ENCODE measurements at places on chromosomes 5 and 9.

- DNase-seq: no peak
Measured at GRCh38 chr9:120592210-120592609, 12.2 kb upstream of the CDK5RAP2 start.

DNA sequence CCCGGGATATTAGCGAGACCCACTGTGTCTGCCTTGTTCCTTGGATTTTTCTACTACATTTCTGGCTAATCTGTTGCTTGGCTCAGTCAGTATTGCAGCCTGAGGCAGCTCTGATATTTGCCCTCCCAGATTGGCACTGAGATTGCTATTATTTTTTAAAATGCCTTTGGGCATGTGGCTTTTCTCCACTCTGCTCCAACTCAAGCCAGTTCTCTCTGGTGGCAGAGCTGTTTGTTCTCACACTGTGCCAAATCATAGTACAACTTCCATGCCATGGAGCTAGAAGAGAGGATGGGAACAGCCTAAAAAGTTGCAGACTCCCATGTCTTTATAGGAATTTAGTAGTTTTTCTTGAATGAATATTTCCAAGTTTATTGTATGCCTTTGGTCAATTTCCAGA, 155.9 kb upstream of the ATP10B start:
- no peak for DNase-seq

- DNase-seq: no peak
Measured at GRCh38 chr5:56876327-56876726, 33.1 kb upstream of the SETD9 start.

GRCh38 chr5:73525606-73526203, 27.5 kb downstream of the BTF3 start:
- DNase-seq: no peak

- DNase-seq: no peak
Measured at GRCh38 chr5:56253126-56253525, 20.0 kb upstream of the ANKRD55 start.

GRCh38 chr9:26169708-26170107, 491.5 kb upstream of the TUSC1 start:
- DNase-seq: no peak

- DNase-seq: no peak
Measured at GRCh38 chr5:143977891-143978461, 166.0 kb downstream of the HMHB1 start.

DNA sequence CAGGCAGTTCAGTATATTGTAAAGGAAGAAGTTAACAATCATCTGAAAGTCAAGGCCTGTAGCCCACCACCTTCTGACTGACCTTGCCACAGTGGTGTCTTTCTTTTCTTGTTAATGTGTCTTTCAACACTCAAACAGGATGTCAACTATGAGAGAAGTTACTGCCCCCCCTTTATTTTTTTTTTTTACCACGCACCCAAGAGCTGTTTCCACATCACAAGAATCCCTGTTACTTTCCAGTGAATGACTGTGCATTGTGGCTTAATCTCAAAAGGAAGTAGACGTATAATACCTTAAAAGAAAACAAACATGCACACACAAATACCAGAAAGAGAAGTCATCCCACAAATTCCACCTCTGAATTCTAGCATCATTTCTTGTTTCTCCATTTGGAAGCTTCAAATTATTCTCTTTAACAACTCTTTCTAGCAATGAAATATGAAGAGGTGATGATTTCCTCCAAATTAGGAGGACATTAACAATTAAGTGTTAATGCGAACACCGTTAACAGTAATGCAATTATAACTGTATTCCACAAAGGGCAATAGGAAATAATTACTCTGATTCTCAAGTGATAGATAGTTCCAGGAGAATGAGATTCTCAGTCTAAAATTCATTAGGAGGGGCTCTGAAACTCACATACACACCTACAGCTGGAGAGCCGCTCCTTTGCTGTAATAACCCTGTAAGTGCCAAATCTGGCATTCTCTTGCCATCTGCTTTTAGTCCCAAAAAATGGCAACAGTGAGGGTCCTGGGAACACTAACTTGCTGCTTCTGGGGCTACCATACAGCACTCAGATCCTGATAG, 201.0 kb downstream of the EFNA5 start:
- DNase-seq: no peak

DNA sequence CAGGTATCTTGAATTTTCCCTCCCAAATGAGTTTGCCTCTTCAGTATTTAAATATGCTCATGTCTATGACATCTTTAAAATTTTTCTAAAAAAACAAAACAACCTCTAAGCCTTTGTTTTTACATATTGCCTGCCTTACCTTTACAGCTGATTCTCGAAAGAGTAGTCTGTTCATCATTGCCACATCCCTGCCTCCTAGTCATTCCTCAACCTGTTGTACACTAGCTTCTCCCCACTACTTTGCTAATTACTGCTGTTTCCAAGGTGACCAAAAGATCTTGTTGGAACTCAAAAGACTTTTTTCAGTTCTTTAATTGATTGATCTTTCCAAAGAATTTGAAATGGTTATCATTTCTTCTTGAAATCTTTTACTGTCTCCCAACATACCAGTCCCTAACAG, 1.9 kb upstream of the NADK2 start:
- no peak for DNase-seq

DNA sequence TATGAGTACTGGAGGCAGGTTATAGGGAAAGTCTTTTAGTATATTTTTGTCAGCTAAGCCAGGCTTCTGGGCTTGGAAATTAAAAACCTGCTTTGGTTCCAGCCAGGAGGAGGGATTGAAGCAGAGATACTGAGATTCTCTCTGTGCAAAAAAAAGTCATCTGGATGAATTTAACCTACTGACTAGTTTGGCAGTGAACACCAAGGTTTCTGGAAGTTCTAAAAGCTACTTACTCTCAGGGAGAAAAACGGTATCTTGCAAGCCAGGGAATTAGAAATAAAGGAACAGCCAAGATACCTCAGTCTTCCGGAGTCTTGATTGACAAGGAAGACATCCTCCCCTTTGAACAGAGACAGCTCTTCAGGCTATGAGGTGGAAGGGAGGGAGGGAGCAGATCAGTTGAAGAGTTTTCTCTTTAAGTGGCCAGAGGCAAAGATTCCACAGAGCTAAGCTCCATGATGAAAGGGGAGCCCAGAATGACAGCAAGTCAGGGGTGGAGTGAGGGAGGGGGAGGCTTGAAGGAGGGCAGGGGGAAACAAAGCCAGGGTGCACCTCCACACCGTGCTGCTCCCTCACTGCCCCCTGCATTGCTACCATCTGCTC, 8.3 kb upstream of the ZBTB34 start:
- DNase-seq: no peak

- no peak for DNase-seq
Measured at GRCh38 chr9:131266266-131267229, 9.8 kb downstream of the FAM78A start.

GRCh38 chr5:11452852-11453251, 451.4 kb downstream of the CTNND2 start:
- DNase-seq: no peak

DNA sequence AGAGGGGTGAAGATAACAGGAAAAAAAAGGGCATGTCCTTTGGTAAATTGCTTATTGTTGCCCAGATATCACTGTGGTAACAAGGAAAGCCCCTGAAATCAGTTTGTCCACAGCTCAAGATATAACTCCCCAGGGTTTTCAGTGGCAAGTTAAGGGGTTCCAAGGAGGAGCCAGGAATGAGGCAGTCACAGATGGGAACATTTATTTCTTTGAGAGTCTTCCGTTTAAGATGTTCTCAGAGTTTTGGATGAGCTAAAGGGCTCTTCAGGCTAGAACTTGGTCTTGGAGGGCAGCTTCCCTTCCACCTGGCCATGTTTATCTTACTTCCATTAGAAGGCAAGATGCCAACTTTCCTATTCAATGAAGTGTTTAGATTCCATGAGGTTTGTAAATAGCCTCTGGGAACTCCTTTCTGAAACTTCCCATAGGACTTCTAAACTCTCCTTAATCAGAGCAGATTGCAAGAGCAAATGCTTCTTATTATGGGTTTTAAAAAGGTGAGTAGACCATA, 277.6 kb upstream of the TNC start:
- no peak for DNase-seq

DNA sequence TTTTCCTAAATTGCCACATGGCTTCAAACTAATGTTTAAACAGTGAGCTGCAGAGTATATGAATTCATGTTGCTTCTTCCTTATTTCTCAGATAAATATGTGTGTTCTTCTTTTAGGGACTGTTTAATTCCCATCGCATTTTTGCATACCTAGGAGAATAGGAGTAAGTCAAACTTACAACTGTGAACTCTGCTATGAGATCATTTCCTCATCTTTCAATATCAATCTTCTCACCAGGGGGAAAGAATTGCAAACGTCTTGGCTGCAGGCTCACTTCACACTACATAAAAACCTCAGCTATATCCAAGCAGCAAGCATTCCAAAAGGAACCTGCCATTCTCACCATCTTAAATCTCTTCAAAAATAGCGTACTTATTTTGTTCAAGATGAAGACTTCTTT, 271.0 kb downstream of the DNAH5 start:
- DNase-seq: no peak

- no peak for DNase-seq
Measured at GRCh38 chr5:176901260-176902101, 2.3 kb upstream of the HK3 start.

DNA sequence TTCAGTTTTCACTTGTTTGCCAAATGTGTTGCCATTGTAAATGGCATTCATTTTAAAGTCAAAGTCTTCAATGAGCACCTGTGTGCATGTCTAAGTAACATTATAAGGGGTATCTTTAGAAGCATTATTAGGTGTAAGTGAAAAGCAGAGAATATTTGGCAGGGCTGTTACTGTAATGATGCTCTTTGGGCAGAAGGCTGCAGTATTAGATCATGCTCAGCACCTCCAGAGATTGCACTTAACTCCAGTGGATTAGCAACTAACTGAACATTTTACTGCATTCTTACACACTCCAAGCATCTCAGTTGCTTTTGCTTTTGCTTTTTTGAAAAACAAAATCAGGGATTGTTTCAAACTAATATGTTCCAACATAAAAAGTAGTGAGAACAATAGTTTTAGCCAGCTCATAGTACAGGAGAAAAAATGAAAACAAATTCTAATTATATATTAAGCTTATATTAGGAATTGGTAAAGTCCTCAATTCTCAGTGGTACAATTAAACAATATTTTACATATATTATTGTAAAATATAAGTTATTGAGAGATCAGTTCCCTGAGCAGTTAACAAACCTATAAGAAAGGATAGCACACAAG, 1740.9 kb upstream of the CDH9 start:
- DNase-seq: no peak

DNA sequence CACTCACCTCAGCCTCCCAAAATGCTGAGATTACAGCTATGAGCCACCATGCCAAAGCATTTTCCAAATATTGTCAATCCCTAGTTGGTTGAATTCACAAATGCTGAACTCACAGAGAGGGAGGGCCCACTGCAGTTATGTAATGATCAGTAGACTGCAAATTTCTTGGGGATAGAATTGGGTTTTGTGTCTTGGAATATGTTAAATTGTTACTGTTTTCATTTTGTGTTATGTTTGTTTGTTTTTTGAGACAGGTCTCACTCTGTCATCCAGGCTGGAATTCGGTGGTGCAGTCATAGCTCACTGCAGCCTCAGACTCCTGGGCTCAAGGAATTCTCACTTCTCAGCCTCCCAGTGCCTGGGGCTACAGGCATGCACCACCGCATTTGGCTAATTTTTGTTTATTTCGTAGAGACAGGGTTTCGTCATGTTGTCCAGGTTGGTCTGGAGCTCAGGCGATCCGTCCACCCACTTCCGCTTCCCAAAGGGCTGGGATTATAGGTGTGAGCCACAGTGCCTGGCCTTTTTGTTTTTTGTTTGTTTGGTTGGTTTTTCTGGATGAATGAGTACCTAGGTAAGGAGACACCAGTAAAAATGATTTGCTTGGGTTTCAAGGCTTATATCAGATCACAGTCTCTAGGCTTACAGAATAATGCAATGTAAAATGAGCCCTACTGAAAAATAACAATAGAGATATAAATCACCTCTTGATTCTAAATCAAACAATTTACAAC, 31.5 kb upstream of the LMNB1 start:
- no peak for DNase-seq

- DNase-seq: no peak
Measured at GRCh38 chr5:73031839-73032238, 76.0 kb downstream of the FCHO2 start.

- DNase-seq: no peak
Measured at GRCh38 chr9:33781736-33782135, 13.6 kb upstream of the PRSS3 start.

- no peak for DNase-seq
Measured at GRCh38 chr5:179994583-179995323, 76.8 kb downstream of the RNF130 start.

- DNase-seq: no peak
Measured at GRCh38 chr5:73625944-73626811, at the start of gene ARHGEF28. Gene ARHGEF28, plus strand, starts transcription at chr5:73626196. Its CDS starts 58,656 bp downstream, at chr5:73684852.

DNA sequence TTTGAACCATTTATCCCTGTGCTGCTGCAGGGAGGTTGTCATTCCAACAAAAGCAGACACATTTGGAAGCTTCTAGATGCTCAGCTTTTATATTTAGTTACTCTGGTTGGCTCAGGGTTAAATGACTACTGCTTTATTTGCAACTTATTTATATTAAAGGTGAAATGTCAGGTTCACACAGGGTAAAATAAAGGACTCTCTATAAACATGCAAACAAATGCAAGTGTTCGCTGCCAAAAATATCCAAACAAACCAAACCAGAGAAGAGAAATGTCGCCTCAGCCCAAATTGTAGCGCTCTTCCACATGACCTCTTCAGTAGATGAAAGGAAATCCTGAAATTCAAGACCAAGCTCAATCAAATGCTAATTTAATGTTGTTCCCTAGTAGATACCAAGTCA, 57.0 kb upstream of the LIFR start:
- DNase-seq: no peak

DNA sequence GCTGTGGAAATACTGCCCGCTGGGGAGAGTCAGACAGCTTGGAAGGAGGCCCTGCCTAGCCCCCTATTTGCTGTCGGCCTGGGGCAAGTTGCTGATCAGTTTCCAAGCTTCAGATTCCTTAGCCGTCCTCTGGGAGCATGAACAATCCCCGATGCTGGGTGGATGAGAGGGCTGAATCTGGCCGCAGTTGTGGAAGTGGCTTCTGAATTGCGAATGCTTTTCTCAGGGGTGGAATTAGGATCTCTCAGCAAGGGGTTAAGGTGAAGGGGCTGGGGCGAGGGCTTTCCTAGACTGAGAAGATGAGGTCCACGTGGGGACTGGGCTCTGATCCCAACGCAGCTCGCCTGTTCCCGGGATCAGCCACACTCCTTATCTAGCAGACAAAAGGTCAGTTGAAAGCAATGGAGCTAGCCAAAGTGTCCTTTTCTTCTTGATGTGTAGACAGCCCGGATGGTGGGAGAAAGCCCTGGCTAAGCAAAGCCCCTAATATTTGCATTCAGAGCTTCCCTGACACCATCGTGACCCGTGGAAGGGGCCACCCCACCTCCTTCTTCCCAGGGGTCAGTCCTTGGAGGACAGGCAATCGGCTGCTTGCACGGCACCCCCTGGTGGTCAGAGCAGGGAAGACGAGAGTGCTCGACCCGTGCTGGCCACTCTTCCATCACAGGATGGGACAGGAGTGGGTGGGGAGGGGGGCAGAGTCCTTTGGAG, 54.9 kb downstream of the COL15A1 start:
- DNase-seq: no peak

DNA sequence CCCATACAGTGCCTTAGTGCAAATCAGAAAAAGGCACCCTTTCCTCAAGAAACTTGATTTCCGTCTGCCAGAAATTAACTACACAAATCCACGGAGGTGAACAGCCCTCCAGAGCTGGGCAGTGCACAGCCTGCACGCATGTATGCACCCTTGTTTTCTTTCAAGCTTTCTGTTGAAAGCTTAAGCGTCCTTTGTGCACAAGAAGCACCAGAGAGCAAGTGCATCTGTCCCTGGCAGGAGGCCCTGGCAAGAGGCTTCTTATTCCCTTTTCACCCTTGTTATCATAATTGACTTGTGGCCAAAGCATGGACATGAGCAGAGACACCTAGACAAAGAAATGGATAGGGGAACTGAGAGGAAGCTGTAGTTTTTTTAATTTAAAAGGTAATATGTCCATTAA, 47.4 kb upstream of the ATG10 start:
- no peak for DNase-seq

Data from stimulated activated CD4-positive, alpha-beta T cell treated with anti-CD3 and anti-CD28 coated beads, Interleukin-1b, Interleukin-23, amount 100 ng/mL, for 1 hour (primary cell).